ENCODE measurements at places on chromosomes 4 and X.

GRCh38 chrX:153974726-153975286 lies 2.3 kb downstream of the TMEM187 start:
- no peak for DNase-seq

DNA sequence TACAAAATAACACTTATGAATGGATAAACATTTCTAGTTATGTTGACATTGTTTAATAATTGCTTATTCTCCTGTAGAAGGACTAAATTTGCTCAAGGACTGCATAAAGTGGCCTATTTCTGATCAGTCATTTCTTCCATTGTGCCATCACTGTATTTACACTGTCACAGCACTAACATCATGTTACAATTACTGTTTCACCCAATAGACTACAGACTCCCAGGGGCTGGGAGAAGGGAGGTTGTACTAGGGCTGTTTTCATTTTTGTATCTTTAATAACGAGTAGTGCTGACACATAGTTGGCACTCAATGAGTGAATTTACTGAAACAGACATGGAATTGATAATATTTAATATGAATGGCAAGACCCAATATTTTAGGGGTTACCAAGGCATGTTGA lies 139.5 kb downstream of the SLC10A7 start:
- no peak for DNase-seq

DNA sequence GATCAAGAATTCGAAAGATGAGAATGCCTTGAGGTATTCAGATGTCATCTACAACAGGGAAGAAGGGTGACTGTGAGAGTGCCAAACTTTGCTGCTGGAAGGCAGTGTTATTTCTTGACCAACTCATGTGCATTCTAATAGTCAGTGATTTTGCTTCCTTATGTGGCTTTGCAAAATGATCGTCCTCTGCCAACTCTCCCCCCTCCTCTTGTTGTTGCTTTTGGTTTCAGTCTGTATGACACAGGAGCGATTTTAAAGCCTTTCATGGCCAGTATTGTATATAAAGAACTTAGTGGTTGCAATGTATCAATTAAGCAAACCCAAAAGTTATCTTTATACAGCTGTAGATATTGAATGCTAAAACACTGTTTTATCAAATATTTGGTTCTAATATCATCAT lies 379.1 kb downstream of the IL1RAPL1 start:
- no peak for DNase-seq

- DNase-seq: no peak
Measured at GRCh38 chrX:31236231-31236630, 164.4 kb upstream of the FTHL17 start.

DNA sequence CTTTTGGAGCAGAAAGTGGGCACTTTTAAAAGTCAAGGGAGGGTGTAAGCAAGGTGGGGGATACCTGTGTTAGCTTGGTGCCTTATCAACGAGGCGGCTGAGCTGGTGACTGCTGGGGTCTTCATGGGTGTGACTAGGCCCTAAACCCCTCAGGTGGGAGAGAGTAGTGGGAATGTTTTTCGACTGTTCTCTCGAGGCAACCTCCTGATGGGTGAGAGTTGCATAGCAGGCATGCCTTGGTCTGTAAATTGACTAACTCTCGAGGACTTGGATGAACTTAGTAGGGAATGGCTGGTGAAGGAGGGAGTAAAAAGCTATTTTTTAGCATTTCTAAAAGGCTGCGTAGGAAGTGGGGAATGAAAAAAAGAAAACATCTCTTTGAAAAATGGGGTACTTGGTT lies 80.0 kb downstream of the ARHGAP10 start:
- DNase-seq: no peak

GRCh38 chrX:125622899-125623298 lies 303.2 kb downstream of the TEX13C start:
- no peak for DNase-seq

DNA sequence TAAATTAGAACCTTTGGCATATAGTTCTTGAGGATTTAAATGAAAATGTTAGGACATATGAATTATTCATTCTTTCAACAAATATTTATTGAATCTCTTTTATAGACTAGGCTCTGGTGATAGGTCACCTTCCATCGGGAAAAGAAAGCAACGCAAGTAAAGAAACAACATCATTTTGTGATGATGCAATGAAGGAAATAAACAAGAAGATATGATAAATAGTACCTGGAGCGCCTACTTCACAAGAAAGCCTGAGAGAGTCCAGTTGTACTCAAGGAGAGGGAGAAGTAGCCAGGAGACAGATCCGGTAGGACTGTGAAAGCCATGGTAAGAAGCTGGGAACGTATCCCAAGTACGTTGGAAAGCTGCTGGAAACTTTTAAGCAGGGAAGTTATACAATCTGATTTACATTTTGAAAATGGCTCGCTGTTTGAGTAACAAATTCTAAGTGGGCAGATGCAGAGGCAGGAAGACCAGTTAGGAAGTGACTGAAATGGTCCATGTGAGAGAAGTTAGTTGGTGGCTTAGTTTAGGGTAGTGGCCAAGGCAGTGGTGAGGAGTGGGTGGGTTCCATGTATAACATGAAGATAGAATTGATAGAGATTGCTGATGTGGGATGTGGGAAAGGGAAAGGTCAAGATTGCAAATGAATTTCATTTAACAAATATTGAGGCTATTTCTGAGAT lies 17.7 kb upstream of the CPE start:
- no peak for DNase-seq

DNA sequence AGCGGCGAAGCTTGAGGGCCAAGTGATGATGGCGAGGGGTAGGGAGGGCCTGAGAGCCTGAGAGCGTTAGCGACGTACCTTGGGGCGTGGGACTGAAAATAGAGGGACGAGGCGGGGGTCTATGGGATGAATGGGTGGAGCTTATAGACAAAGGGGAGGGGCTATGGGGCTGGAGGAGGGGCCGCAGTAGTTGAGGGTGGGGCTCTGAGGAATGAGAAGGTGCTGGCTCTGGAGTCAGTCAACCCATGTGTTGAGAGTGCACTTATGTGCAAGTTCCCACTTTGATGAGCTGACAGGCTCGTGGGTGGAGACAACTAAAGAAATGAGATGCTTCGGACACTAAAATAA lies 488 bp downstream of the TBC1D25 start:
- DNase-seq: peak; percentile 31

GRCh38 chr4:140635606-140636005 lies 66.8 kb upstream of the UCP1 start:
- no peak for DNase-seq

DNA sequence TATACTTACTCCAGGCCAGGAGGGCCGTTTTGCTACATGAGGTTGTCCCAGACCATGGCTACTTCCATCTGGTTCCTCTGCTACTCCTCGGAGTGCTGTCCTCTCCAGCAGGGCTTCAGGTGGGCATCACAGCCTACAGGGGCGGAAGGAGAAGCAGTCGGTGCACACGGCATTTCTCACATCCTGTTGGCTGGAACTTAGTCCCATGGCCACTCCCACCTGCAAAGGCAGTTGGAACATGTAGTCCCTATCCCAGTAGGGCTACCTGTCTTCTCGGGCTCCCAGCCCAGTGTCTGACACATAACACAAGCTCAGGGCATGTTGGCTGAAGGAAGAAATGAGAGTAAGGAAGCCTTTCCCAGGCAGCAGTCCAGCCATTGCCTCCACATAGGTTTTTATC lies 7.7 kb upstream of the STK32B start:
- no peak for DNase-seq

GRCh38 chrX:77949840-77950239 lies 19.6 kb downstream of the PGAM4 start:
- DNase-seq: no peak

DNA sequence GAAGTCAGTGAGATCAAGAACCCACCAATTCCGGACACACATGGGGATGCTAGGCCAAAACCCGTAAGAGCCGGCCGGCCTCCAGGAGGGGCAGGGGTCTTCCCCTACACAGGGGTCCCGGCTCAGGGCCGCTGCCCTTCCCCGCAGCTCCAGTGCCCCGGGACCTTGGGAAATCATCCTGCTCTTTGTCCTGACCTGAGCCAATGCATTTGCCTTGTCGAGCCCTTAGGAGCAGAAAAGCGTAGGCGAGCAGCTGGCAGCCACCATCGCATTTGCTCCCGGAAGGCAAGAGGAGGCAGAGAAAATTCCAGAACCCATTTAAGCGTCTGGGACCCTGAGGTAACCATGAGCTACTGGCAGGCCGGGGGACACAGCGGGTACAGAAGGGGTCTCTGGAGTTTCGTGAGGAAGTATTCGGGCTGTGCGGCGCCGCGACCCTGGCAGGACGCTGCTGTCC lies 7.4 kb upstream of the TNIP2 start:
- no peak for DNase-seq

- no peak for DNase-seq
Measured at GRCh38 chr4:37687194-37687562, 1.0 kb upstream of the RELL1 start.

GRCh38 chr4:2939383-2940243 lies 23.6 kb downstream of the NOP14 start:
- DNase-seq: no peak

DNA sequence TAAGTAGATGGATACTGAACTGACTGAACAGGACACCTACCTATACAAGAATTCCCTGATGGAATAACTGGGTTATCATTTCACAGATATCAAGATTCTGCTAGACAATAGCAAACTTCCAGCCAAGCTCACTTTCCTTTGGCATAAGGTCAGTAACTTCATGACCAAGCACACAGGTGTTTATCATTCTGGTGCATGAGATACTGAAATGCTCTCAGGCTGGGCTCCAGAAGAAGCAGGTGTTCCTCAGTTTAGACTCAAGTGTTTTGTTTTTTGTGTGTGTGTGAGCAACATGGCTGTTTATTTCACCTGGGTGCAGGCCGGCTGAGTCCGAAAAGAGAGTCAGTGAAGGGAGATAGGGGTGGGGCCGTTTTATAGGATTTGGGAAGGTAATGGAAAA lies 201.5 kb upstream of the SPOCK3 start:
- no peak for DNase-seq

DNA sequence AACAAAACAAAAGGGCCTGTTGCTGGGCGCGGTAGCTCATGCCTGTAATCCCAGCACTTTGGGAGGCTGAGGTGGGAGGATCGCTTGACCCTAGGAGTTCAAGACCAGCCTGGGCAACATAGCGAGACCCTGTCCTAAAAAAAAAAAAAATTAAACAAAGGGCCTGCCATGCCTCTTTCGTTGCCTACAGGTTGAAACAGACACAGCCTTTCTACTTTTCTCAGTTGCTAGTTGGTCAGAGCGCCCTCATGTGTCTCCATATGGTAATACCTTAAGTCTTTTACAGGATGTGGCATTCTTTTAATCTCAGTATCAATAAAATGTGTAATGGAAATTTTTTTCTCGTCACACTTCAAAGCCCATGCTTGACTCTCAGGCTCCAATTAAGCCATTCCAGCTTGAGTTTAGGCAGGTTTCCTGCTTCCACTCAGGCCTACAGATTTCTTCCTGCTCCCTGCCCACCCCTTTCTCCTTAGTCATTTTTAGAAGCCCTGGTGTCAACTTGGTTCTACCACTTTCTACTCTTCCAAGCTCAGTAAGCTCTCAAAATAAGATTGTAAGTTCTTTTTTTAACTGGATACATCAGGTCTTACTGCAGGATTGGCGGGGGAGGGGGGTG lies 4.6 kb upstream of the SOWAHD start:
- DNase-seq: peak; percentile 31

- DNase-seq: no peak
Measured at GRCh38 chrX:35664833-35665232, 133.3 kb upstream of the MAGEB16 start.

GRCh38 chr4:160826339-160826679 lies 1337.5 kb downstream of the FSTL5 start:
- DNase-seq: no peak

GRCh38 chr4:106587558-106587957 lies 219.0 kb upstream of the GIMD1 start:
- no peak for DNase-seq

DNA sequence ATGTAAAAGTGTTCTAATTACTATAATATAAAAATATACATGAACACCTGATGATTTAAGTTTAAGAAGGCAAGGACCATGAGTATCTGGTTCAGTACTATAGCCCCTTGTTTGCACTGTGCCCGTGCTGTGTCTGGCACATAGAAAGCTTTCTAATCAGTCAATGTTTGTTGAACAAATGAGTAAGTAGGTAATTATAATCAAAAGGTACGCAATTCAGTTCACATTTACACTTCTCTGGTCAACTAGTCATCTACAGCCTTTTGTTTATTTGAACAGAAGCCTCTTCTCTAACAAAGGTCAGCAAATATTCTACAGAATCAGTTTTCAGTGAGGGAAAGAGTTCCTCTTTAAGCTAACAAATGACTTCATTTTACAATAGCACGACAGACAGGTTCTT lies 523.3 kb downstream of the SMARCA1 start:
- DNase-seq: no peak

DNA sequence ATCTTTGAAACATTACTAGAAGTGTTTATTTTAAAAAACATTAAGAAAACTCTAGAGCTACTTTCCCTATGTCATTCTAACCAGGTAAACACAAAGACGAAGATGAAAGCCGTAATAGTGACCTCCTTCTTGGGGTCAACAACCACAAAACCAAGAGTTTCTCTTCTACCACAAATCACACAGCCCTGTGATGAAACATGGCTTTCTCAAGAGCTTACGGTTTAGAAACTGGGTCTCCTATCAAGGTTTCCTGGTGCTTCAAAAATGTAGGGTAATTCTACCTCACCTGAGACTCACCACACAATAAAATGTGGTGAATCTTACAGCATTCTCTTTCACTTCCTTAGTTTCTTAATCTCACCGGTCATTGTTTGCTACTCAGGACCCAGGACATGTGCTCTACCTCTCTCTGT lies 50.9 kb downstream of the CORIN start:
- DNase-seq: no peak

DNA sequence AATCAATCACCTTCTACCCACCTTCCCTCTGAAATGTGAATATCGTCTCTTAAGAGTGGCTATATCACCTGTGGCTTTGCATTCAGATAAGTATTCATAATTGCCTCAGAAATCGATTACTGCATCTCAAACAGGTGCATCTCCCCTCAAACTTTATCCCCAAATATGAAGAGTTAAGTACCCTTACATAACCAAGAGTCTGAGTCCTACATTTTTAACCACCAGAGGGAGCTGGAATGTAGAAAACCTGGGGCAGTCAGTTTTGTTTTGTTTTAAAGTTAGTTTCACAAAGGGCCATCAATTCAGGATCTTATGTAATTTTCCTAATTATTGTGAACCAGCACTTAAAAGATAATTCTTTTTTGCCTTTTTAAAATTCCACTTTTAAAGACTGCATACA lies 5.7 kb downstream of the TCEANC start:
- no peak for DNase-seq

DNA sequence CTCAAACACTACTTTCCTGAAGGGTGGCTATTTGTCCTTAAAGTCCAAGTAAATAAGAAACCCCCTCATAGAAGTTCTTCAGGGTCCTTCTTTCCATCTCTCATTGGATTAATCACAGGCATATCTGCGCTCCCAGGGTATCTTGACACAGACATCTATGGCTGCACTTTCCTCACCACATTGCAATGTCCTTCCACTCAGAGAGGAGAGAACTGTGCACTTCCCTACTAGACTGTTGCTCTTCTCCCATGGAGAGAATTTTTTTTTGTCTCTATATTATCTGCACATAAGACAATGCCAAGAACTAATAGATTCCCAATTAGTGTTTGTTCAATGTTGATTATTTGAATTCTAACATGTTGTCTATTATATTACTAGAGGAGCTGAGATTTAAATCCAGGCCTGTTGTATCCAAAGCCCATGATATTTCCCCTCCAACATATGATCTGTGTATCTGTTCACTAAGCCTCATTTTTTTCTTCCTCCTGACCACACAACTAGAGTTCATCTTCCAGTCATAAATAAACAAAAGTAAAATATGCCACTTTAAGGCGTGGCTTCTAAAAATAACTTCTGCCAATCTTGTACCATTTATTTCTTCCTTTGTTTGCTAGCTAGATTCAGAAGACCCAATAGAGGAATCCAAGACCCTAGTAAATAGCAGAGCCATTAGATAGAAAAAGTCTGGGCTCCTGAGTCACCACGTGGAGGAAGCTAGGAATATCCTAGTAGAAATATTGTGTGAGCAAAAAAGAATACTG lies 61.5 kb upstream of the FAM241A start:
- no peak for DNase-seq
